AG04450 (cell line): ENCODE measurements at places on chromosomes 2 and 18.

DNA sequence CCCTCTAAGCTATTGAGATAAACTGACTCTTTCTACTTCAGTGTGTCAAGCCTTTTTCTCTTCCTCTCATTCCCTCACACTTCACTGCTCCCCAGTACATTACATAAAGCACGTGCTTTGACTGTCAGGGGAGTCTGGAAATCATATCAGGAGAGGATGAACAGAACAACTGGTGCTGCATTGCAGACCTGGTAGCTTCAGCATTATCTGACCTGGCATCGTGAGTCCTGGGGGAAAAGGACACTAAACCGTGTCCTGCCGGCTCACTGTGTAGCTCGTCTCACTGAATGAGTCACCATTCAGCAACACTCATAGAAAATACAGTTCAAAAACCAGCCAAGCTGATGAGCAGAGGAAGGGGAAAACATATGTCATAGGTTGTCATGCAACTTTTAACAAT is 108.5 kb upstream of the UNC80 start:
- no peak for DNase-seq

- DNase-seq, result no peak
Observed at GRCh38 chr2:221529177-221529942, 42.7 kb downstream of the EPHA4 start.

GRCh38 chr2:36951027-36951518 is 15.3 kb downstream of the STRN start:
- no peak for DNase-seq

DNA sequence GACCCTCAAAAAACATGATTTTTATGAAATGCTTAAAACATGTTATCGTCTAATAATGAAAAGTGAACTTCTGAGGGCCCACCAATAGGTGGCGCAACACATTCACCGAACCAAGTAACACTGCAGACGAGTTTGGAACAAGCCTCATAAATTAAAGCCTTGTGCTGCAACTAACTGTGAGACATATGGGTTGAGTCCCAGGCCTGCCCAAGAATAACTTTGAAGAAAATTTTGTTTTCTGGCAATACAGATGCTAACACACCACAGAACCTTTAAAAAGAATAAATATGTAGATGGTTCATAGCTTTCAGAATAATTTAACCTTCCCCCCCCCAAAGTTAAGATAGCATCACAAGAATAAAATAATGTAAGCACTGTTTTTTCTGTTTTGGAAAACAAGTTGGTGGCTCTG is 285.9 kb downstream of the RNF144A start:
- peak; percentile 15 for DNase-seq

DNA sequence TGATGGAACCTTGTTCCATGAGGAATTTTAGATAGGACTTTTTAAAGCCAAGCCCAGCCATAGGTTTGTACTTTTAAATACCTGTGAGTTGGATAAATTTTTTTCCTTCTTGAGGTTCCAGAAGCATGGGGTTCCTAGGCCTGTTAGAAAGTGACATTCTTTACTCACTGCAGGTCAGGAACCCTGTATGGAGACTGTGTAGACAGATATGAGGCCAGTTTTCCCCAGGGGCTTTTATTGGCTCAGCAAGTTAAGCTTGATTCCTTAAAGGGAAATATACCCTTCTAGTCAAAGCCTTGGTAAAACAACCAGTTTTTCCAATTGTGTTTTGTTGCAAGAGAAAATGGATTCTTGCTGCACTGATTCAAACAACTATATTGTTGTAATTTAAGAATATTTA is 38.4 kb upstream of the GMCL1 start:
- no peak for DNase-seq

GRCh38 chr2:39380525-39381150 is 56.4 kb downstream of the MAP4K3 start:
- no peak for DNase-seq

- DNase-seq, result no peak
Observed at GRCh38 chr2:127096280-127096679, 10.7 kb downstream of the BIN1 start.

- no peak for DNase-seq
Observed at GRCh38 chr2:241363426-241363825, 7.3 kb downstream of the FARP2 start.

DNA sequence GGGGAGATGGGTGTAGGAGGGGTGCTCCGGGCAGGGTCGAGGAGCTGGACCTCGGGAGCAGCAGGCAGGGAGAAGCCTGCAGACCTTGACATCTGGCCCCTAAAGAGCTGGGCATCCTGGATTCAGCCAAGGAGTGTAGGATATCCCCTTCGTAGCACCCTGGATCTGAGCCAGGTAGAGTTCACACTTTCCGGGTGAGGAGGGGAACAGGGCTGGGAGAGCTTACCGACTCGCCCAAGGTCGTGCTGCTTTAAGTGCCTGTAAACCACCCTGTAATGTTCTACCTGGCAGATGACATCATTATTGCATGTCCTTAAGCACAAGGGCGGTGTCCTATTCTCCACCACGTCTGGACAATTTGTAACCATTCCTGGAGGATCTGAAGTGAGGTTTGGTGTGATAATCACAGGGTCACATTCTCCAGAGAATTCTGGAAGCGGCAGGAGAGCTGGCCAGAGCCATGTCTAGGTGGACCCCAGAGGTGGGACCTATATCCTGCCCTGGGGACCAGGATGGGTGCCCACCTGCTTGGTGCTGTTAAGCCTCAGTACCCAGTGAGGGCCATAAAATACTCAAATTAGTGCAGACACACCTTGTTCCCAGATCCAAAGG is 14.6 kb downstream of the ITM2C start:
- no peak for DNase-seq

DNA sequence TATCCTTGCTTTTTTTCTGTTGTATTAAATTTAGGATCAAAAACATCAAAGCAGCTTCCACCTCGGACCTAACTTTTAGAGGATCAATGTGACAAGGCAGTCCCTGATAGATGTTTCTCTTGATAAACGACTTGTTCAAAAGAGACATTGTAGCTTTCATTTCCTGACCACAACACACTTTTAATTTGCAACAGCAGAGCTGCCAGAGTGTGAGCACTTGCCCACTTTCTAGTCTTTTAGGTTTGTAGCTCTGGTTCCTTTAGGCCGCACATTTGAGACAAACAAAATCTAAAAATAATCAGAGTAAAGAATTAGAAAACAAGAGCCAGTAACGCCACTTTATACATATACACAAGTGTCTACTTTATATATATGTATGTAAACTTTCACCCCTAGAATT is 3.1 kb downstream of the FIGN start:
- DNase-seq, result no peak

DNA sequence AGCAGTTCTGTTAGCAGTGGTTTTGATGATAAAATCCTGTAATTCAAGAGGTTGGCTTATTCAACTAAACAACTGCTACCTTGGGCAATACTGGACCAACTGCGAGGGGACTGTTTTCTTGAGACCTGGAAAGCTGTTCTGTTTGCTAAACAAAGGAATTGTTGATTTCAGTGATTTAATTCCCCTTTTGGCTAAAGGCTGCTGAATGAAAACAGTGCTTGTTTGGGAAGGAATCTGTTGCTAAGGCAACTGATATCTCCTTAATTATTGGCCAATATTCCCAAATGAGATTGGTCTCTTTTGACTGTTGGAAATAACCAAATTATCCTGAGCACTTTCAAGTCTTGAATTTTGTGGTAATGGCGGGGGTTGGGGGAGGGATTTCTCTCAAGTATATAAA is 136.8 kb downstream of the CAMKMT start:
- DNase-seq, result no peak

DNA sequence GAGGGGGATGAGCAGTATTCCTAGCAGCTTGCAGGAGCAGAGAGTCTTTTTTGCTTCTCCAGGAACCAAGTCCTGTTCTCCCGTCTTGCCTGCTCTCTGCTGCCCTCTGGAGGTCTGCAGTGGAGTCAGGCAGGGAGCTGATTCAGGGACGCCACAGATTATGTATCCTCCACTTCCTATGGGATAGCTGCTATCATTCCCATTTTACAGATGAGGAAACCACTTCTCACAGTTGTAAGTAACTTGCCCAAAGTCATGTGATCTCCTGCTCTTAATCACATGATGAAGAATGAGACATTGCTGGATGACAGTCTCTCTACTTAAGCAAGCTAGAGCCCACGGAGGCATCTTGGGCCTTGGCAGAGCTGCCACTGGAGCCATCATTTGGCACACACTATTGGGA is 8.3 kb downstream of the SLC4A5 start:
- peak; percentile 42 for DNase-seq

- peak; percentile 46 for DNase-seq
Observed at GRCh38 chr2:83103613-83104012, 1355.5 kb downstream of the SUCLG1 start.

- no peak for DNase-seq
Observed at GRCh38 chr2:78648558-78648957, 376.9 kb upstream of the REG3G start.

DNA sequence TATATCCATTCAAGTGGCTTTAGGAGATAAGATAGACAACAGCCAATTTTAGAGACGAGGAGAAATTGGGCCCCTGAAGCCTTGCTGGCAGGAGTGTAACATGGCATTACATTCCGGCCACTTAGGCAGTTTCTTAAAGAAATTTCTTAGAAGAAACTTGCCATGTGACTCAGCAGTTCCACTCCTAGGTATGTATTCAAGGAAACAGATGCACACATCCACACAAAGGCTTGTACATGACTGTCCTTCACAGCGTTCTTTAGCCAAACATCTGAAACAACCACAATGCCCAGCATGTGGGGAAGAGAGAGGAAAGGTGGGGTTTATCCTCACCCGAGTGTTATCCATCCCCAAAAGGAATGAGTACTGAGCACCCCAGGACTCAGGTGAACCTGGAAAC is 107.1 kb downstream of the NFATC1 start:
- no peak for DNase-seq

DNA sequence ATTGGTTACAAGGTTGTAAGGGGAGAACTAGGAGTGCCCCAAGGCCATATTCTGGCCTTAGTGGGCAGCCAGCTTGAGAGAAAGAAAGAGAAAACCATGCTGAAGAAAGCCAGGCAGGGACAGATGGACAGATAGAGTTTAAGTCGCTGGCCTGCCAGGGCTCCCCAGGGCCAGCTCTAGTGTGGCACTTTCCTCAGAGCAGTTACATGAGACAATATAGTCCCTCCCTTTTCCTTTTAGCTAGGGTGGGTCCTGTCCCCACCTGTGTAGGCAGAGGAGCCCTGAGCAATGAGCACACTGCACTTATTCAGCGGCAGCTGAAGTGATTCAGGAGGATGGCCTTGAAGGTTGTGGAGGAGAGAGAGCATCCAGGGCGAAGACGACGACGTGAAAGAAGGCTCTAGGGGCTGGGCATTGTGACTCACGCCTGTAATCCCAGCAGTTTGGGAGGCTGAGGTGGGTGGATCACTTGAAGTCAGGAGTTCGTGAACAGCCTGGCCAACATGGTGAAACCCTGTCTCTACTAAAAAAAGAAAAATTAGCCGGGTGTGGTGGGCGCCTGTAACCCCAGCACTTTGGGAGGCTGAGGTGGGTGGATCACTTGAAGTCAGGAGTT is 152.0 kb upstream of the SLC1A4 start:
- no peak for DNase-seq

- no peak for DNase-seq
Observed at GRCh38 chr18:50816419-50817166, 3.2 kb downstream of the MRO start.

- DNase-seq, result no peak
Observed at GRCh38 chr2:234259440-234259839, 208.9 kb downstream of the SPP2 start.

GRCh38 chr2:189756311-189756952 is 6.2 kb downstream of the OSGEPL1 start:
- no peak for DNase-seq
